Retinal pigment epithelial cell (primary cell): ENCODE measurements at places on chromosomes 4 and X.

DNA sequence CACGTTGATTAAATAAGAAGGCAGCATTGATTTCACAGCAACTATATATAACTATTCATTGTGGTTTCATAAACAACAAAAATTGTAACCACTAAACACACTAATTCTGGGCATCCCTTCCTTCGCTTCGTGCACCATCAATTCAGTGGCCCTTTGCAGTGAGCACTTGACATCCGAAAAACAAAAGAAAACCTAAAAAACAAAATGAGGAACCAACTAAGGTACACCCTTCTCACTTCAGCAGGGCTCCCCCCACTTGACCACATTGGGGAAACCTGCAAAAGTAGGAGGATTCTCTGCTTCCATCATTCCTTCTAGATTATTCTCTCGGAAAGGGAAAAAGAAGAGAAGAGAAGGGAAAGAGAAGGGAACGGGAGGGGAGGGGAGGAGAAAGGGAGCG lies 28.3 kb downstream of the NBDY start:
- DNase-seq = no peak

DNA sequence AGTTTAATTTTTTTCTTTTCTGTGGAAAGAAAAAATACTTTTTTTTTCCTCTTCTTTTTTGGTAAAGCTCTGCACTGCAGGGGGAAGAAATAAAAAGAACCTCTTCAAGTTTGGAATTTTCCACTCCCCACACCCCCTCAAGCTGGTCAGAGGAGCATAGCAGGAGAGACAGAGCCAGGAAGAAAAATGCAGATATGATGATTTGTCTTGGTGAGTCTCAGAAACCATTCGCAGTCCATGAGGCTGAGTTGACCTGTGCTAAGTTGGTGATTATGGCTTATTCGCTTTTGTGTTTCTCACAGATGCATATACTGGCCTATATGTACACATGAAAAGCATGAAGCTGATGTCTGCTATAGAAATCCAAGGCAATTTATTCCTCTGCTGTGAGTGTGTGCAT lies 205.9 kb downstream of the LDB2 start:
- no peak for DNase-seq

GRCh38 chr4:2834001-2834921 lies 9.4 kb upstream of the ADD1 start:
- DNase-seq = no peak

GRCh38 chr4:118682928-118683327 lies 2.3 kb upstream of the METTL14 start:
- no peak for DNase-seq

GRCh38 chrX:73849073-73849472 lies 286.1 kb downstream of the CHIC1 start:
- no peak for DNase-seq

DNA sequence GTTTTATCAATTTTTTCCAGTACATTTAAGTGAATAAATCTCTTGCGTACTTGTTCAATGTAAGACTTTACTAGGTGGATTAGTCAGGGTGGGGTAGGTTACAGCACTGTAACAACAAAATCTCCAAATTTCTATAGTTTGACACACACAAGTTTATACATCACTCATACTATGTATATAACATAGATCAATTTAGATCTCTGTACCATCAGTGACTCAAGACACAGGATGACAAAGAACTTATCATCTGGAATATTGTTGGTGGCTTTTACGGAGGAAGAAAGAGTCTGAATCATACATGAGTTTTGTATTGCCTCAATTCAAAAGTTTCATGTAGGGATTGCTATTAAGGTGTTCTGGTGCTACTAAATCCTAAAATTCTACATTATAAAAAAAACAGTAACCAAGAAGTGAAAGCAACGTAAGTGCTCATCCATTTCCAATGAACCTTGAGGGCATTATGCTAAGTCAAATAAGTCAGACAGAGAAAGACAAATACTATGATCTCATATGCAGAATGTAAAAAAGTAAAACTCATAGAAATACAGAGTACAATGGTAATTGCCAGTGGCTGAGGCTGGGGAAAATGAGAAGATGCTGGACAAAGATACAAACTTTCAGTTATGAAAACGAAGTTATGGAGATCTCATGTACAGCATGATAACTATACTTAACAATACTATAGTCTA lies 98.0 kb upstream of the DKK2 start:
- DNase-seq = no peak

GRCh38 chrX:9668537-9668936 lies 97.1 kb downstream of the GPR143 start:
- DNase-seq = peak; percentile 34

DNA sequence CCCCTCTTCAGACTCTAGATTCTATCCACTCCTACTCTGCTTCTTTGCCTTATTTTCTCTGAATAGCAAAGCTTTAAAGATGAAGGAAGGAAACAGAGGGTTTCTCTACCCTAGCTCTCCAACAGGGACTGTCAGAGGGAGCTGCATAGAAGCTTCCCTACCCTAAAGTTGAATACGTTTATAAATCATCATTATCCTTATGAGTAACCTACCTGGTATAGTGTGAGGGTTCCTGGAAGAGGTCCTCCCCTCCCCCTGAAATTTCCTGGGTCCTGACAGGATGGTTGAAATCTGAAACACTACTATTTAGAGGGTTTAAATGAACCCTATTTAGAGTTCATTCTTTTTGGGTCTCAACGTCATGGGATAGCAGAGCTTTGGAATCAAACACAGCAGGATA lies 187.0 kb upstream of the RBPJ start:
- no peak for DNase-seq

DNA sequence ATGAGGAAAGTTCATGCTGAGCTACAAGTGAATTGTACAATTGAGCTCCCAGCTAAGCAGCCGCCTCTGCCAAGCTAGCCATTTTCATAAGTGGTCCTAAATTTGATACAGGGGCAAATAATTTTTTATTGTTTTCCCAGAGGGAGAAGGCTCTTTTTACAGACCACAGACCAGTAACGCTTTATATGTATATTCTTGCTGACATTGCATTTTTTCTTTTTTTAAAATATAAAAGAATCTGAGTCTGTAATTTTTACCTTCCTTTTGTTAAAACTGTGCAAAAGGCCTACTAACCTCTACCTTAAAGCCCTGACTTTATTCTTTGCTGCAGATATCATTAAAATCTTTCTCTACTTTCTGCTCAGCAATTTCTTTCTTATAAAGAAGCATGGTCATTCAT lies 501.2 kb upstream of the INTU start:
- DNase-seq = no peak

DNA sequence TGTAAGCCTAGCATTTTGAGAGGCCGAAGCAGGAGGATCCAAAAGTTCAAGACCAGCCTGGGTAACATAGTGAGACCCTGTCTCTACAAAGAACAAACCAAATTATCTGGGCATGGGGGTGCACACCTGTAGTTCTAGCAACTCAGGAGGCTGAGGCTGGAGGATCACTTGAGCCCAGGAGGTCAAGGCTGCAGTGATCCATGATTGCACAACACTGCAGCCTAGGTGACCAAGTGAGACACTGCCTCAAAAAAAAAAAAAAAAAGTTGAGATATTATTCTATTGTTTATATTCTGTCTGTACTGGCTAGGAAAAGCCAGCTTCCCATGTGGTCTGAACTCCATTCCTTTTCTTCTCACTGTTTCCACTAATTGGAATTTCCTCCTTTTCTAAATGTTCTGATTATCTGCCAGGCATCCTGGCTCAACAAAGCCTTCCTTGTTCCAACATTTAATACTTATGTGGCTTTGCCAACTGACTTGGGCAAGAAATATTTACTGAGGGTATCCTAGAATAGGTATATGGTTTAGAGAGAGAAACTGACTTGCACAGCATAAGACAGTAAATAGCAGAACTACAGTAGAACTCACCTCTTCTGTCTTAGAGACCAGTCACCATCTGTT lies 175.2 kb upstream of the ADAMTS3 start:
- peak; percentile 65 for DNase-seq

DNA sequence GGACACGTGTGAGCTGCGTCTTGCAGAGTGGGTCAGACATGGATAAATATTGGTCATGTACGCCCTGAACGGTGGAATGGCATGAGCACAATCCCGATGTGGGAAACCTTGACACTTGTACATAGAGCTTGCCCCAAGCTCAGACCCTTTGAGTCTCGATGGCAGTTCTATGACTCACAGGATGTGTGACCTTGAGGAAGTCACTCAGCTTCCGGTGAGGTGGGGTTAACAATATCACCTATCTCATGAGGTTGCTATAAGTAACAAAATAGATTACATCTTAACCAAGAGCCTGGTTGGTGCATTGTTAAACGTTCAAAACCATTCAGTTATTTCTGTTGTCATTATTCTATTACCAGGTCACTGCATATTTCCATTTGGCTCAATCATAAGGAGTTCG lies 109.1 kb upstream of the TBL1X start:
- no peak for DNase-seq

- DNase-seq = no peak
Measured at GRCh38 chrX:18983666-18984380, at the start of gene PHKA2. Gene PHKA2 (minus strand): TSS chrX:18984114. CDS start chrX:18983932, 182 bp downstream.

DNA sequence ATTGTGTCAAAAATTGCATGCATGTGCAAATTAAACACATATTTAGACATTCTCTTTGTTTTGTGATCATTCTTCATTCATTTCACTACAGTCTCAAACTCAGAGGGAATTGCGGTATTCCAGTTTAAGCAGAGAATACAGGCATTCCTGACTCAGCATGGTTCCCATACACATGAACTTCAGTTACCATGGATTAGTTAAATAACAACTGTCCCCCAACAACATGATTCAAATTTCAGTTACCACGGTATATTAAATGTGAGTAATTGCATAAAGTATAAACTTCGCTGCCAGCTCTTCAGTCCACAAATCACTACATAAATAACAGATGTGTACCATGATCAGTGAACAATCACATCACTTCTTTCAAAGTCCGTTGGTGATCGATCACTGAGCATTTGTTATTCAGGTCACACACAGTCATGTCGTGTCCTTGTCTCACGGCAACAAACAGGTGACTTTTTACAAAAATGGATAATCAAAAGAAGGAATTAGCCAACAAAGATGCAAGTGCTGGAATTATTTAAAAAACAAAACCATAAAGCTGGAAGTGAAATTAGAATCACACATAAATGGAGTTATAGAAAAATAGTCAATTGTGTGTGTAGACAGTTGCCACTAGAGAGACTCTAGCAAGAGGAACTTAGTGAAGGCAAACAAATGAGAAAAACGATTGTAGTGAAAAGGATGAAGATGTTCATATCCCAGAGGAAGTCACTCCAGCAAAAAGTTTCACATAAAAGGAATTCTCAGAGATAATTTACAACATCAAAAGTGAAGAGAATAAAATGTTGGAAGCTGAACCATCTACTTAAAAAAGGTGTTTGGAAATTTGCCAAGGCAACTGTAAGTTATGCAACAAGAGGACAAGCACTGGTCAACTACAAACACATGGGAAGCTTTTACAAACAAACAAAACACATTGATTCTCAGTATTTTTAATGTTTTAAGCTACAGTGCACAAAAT lies 138.6 kb upstream of the SMARCAD1 start:
- DNase-seq = no peak

- no peak for DNase-seq
Measured at GRCh38 chr4:73540826-73541225, 59.3 kb downstream of the AFM start.

- no peak for DNase-seq
Measured at GRCh38 chr4:168832763-168833575, 177.1 kb downstream of the CBR4 start.

DNA sequence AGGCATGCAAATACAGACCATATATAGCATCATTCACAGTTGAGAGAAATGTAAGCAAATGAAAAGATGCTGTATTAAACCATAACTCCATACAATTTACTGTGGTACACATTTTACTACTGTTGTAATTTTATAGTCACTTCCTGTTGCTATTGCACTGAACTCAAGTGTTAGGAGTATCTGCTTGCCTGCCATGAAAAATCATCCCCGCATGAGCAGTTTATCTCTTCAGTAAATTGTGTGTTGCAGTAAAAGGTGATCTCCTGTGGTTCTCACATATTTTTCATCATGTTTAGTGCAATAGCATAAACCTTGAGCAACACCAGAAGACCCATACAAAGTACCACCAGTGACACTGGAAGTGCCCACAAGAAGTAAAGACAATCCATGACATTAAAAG lies 1153.4 kb downstream of the FAT4 start:
- no peak for DNase-seq

GRCh38 chr4:86977621-86978184 lies 42.9 kb downstream of the AFF1 start:
- no peak for DNase-seq

- peak; percentile 17 for DNase-seq
Measured at GRCh38 chr4:48162162-48162561, 28.1 kb upstream of the TXK start.

DNA sequence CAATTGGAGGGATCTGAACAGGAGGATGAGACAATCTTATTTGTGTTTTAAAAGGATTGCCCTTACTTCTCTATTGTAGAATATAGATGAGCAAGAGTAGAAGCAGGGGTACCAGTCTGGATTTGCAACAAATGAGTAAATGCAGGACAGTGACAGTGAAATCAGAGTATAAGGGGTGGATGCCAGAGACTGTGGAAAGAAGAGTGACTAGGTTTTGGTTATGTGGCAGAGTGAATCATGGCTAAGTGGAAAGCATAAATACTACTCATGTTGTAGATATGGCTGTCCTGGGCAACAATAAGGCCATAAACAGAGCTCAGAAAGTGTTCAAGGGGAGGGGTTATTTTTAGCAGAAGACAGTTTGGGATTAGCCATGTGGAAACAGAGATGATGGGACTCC lies 6.0 kb upstream of the VSIG4 start:
- no peak for DNase-seq

DNA sequence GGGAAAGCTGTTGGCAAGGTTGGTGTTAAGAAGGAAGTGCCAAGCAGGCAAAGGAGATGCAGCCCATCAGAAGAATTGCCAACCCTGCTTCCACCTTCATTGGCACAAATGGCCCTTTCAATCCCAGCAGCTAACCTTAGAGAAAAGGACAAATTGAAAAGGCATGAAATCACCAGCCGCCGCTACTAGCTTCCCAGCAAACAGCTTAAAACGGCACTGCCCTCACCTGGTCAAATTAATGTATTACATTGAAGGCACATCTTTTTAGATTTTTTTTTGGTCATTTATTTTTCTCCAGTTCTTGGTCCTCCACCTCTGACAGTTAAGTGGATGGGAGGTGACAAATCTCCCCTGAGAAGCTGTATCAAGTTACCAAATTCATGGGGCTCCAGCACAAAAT lies 51.0 kb upstream of the NHSL2 start:
- DNase-seq = no peak

GRCh38 chr4:113921089-113921794 lies 58.2 kb downstream of the ARSJ start:
- no peak for DNase-seq
